ENCODE measurements at places on chromosomes 11 and 22. TPM values are rescaled to one million over a fixed set of nuclear protein-coding genes. Genes with fewer than 3 reads are reported as not detected.

The BID gene
- 50.5 TPM for total RNA-seq

The C22orf31 gene
- not detected for total RNA-seq

The HIKESHI gene
- total RNA-seq: 36.0 TPM

The TRIM66 gene
- total RNA-seq: 3.9 TPM

The YPEL1 gene
- total RNA-seq: 5.3 TPM

The PRR33 gene
- not detected for total RNA-seq

The MYO7A gene
- 0.16 TPM for total RNA-seq

The TMEM132A gene
- total RNA-seq: 142 TPM

The OR52N4 gene
- total RNA-seq: not detected

The CRYAB gene
- 12.7 TPM for total RNA-seq

The JAML gene
- total RNA-seq: not detected

The IFITM1 gene
- 305 TPM for total RNA-seq

The RTN4R gene
- 13.0 TPM for total RNA-seq

The SLC22A8 gene
- not detected for total RNA-seq

All from mesangial cell (primary cell).